ENCODE measurements at places on chromosomes 5 and 9. TPM values are rescaled to one million over a fixed set of nuclear protein-coding genes. Genes with fewer than 3 reads are reported as not detected.

Gene LCN1
- total RNA-seq = not detected

- no peak overlapping the region for H3K4me3 ChIP-seq
- no peaks in the 10 kb centered on the region for H3K27me3 ChIP-seq
- no peak for DNase-seq
- no peak overlapping the region for H3K27ac ChIP-seq
These were observed 13.5 kb upstream of the IQGAP2 start for GRCh38 chr5:76389513-76390154.

- H3K27me3 ChIP-seq = no peaks in the 10 kb centered on the region
- DNase-seq = no peak
- peaks cover 3% of the 10 kb centered on the region for H3K4me1 ChIP-seq
- H3K4me3 ChIP-seq = no peak overlapping the region
These were observed 2.4 kb downstream of the SMIM15 start for GRCh38 chr5:61159836-61160235.

DNA sequence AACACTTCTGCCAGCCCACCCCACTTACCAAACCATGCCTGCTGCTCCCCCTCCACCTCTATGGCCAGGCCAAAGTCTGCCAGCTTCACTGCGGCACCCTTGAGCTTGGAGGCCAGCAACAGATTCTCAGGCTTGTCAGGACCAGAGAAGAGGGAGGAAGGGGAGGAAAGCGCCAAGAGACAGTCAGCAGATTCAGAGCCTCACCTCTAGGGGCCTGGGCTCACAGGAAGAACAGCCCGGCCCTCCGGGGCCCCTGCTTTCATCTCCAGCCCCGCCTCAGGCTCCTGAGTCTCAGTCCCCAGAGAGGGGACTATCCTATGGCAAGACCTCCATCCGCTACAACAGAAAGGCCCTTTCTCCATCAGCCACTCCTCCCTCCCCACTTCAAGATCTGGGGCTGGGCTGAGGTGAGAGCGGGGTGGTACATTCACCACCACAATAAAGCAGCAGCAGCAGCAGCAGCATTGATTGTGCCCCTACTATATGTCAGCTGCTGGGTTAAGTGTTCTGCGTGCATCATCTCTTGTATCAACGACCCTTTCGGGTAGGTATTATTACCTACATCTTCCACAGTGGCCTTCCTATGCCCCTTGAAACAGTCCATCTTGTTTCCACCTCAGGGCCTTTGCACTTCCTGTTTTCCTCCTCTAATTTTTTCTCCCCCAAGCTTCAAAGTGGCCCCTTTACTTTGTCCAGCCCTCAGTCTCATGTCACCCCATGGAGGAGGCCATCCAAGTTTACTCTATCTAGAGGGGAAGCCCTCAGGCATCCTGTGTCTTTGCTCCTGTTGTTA, 36.0 kb downstream of the CAMK2A start:
- H3K4me3 ChIP-seq = no peak overlapping the region
- H3K27ac ChIP-seq = no peak overlapping the region
- H3K4me1 ChIP-seq = no peaks in the 10 kb centered on the region
- DNase-seq = no peak

DNA sequence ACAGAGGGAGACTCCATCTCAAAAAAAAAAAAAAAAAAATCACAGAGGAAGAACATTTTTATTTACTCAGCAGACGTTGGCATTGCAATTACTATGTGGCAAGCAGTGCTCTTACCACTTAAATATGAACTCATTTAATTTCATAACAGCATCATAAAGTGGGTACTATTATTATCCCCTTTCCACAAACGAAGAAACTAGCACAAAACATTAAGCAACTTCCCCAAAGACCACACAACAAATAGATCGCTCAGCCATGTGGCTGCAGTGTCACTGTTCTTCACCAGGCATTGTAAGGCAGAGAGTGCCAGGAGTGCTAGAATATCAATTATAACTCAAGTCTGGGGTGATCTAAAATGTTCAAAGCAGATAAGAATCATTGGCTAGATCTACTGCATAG, 69.8 kb upstream of the PLPP6 start:
- H3K4me1 ChIP-seq = no peaks in the 10 kb centered on the region
- H3K4me3 ChIP-seq = no peak overlapping the region
- H3K27ac ChIP-seq = no peak overlapping the region
- H3K27me3 ChIP-seq = no peaks in the 10 kb centered on the region
- DNase-seq = no peak
- H3K36me3 ChIP-seq = no peaks in the 10 kb centered on the region

DNA sequence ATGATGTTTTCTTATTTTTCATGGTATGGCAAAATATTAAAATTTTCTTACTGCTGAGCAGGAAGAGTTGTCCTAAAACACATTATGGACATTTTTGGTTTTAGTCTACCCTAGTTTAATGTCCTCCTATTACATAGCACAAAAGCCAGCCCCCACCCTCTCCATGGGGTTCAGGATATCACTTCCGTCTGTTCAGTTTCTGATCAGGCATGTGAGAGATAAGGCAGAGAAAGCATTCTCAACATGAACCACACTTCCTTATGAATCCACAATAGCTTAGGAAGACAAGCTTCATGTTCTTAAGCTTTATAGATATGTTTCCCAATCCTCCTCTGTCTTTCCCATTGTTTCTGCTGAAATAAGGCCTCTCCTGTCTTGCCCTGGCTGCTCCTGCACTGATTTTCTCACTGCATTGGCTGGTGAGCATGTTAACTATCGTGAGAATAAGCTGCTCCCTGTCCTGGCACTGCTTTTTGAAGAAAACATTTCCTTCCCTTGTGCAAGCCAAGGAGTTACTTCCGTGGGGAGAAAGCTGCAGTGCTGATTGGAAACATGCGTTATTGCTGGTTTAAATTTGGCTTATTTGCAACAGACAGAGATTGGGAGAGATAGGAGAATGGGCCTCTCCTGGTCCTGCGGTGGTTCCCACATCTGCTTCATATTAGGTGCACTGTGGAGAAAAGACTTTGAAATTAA, 260.3 kb upstream of the RPS23 start:
- H3K27ac ChIP-seq = no peak overlapping the region
- DNase-seq = no peak
- H3K36me3 ChIP-seq = no peaks in the 10 kb centered on the region
- H3K4me3 ChIP-seq = no peak overlapping the region
- no peaks in the 10 kb centered on the region for H3K4me1 ChIP-seq

- no peak overlapping the region for H3K4me3 ChIP-seq
- no peak overlapping the region for H3K27ac ChIP-seq
- DNase-seq = no peak
These were observed 115.9 kb downstream of the ACTBL2 start for GRCh38 chr5:57366744-57367143.

DNA sequence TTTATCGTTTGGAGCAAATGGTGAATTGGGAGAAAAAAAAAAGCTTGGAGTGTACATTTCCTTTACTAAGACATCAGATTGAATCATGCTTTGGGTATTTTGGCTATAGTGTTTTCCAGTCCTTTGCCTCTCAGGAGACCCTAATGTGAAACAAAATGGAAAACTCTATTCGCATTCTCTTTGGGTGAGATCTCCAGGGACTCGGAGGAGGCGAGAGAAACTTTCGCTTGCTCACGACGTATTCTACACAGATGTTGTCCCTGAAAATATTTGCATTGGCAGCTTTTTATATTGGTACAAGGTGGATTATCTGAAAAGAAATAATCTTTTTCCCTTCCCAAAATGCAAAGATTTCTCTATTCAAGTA, 1240.1 kb upstream of the WWC1 start:
- H3K27ac ChIP-seq = no peak overlapping the region
- no peak for DNase-seq
- no peaks in the 10 kb centered on the region for H3K36me3 ChIP-seq
- H3K27me3 ChIP-seq = no peaks in the 10 kb centered on the region
- H3K4me1 ChIP-seq = no peaks in the 10 kb centered on the region

GRCh38 chr9:129988607-129989361, 54.2 kb downstream of the FNBP1 start:
- H3K27ac ChIP-seq = no peak overlapping the region
- no peak for DNase-seq
- no peaks in the 10 kb centered on the region for H3K36me3 ChIP-seq
- no peak overlapping the region for H3K4me3 ChIP-seq

- no peak for DNase-seq
- H3K4me1 ChIP-seq = no peaks in the 10 kb centered on the region
- H3K36me3 ChIP-seq = no peaks in the 10 kb centered on the region
These were observed 475.7 kb downstream of the CCDC171 start for GRCh38 chr9:16028548-16028947.

GRCh38 chr5:116759860-116760640, 185.4 kb upstream of the SEMA6A start:
- H3K4me1 ChIP-seq = no peaks in the 10 kb centered on the region
- H3K36me3 ChIP-seq = no peaks in the 10 kb centered on the region
- no peak for DNase-seq
- H3K4me3 ChIP-seq = no peak overlapping the region

DNA sequence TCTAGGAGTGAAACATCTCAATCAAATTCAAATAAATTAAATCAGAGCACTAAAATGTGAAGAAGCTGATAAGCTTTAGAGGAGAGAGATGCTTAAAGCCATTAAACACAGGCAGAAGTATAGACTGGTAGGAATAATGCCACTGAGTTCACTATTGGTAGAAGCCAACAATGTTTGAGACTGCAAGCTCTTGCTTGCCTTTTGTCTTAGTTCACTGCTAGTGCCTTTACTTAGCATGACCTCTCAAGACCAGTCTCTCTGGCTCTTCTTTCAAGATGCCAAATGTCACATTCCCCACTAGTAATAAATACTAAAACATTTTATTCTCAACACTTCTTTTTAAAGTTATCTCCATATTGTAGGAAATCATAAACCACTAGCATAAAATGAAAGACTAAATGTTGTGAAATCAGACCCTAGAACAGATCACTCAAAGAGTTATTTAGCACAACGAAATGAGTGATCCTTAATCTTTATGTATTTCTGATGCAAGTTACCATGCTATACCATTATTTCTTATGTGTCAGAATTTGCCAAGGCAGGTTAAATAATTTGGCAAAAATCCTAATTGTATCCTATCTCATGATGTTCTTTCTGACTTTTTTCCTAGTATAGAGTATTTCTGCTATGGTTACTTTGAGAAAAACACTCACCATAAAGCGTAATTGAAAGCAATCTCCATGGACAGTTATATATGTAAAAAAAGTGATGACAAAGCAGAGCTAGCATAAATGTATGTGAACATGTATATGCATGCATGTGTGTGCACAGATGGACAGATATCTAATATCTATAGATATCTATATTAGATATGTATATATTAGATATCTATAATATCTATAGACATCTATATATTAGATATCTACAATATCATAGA, 57.5 kb downstream of the PJA2 start:
- no peak overlapping the region for H3K4me3 ChIP-seq
- no peaks in the 10 kb centered on the region for H3K36me3 ChIP-seq

DNA sequence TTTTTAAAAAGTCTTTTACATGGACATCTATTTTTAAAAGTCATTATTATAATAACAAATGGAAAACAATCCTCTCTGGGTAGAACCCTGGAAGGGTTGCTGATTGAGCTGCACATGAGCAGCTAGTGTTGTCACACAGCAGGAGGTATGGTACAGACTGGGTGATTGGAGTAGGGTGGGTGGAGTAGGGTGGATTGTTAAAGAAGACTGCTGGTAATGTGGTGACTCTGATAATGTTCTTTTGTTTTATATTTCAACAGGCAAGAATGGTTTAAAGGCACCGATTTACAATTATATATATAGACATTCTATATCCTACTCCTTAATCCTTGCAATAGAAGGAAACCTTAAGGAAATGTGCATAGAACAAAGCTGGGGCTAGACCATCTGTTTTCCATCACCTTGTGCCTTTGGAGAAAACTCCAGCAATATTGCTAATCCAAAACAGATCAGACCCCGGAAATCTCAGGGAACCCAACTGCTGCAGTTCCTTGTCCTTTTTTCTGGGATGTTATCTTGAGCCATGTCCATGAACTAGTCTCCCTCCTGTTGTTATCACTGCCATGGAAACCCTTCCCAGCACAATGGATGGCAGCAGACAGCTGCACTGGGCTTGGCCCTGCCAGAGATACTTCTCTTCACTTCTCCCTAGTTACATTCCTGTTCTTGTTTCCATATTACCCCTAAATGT, 129.7 kb downstream of the YIPF5 start:
- H3K4me3 ChIP-seq = no peak overlapping the region
- H3K4me1 ChIP-seq = no peaks in the 10 kb centered on the region
- H3K27ac ChIP-seq = no peak overlapping the region
- no peak for DNase-seq
- no peaks in the 10 kb centered on the region for H3K36me3 ChIP-seq

Measured in ovary (tissue), 10 donors.